ENCODE measurements at places on chromosomes 11 and 22.

DNA sequence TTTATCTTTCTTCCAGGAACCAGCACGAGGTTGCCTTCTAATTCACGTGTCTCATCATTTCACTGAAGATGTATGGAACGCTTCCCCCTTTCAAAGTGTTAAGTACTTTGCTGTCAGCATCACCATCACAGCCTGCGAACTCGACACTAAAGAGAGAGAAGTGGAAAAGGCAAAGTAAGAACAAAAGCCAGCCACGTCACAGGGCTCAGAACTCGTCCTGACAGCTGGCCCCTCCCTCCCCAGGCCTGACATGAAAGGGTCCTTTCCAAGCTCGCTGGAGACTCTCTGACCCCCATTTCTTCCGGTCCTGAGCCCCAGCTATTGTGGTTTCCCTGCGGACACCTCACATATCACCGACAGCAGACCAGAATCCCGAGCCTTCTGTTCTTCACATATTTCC, 177.8 kb upstream of the NTM start:
- DNase-seq = no peak

- no peak for DNase-seq
These were observed 159.8 kb downstream of the ADAMTS15 start for GRCh38 chr11:130608287-130608686.

GRCh38 chr11:2586087-2586792, 113.6 kb downstream of the KCNQ1OT1 start:
- no peak for DNase-seq

GRCh38 chr11:78815831-78816230, 241.2 kb upstream of the NARS2 start:
- no peak for DNase-seq

GRCh38 chr22:43388420-43388851, 23.4 kb upstream of the MPPED1 start:
- peak; percentile 50 for DNase-seq

DNA sequence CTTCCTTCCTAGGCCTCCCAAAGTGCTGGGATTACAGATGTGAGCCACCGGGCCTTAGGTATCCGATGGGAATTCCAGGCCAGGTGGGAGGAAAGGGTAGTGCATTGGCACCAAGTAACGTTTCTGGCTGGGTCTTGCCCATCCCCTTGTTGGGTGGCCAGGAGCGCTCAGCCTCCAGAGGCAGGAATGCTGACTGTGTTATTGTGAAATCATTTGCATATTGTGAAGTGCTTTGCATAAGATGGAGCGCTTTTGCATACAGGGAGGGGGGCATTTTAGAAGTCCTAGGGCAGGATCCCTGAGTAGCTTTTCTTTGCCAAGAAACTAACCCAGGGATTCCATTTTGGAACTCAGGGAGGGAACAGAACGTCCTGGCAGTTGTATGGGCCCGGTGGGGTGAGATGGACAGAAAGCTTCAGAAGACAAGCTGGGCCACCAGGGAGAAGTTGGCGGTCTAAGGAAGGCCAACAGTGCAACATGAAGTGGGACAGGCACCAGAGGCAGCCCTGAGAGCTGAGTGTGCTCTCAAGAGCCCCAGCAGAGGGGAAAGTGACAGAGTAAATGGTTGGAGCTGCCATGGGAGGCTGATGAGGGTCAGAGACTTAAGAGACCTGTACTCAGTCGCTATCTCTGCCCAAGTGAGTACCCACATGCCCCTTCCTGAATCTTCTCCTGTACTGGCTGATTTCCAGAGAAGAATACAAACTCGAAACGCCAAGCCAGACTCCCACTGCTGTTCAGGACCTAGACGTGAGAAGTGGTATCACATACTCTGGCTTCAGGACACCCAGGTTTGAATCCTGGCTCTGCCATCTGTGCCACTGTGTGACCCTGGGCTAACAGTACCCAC, 1.3 kb upstream of the SLC39A13 start:
- DNase-seq = no peak

- no peak for DNase-seq
These were observed 79.3 kb upstream of the CRTAM start for GRCh38 chr11:122758974-122759373.

All from hindlimb muscle (tissue), 1 donor.